ENCODE measurements at places on chromosomes 11 and 22.

DNA sequence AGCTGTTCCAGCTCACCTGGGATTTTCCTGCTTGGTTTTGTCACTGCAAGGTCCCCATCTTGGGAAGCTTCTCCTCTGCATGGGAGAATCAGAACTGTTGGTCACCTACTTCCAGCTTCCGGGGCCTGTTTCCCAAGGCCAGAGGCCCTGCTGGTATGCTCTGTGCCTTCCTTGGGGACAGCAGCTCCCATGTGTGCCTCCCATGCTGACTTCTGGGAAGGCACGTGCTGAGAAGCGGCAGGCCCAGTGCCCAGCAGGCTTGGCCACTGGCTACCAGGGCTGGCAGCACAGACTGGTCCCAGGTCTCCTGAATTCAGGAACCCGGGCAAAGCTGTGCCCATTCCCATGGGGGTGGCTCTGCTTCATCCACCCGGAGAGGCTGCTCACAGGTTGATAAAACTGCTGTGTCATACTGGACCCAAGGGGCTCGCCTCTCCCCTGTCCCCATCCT, 33.8 kb downstream of the MYEOV start:
- DNase-seq, result no peak

DNA sequence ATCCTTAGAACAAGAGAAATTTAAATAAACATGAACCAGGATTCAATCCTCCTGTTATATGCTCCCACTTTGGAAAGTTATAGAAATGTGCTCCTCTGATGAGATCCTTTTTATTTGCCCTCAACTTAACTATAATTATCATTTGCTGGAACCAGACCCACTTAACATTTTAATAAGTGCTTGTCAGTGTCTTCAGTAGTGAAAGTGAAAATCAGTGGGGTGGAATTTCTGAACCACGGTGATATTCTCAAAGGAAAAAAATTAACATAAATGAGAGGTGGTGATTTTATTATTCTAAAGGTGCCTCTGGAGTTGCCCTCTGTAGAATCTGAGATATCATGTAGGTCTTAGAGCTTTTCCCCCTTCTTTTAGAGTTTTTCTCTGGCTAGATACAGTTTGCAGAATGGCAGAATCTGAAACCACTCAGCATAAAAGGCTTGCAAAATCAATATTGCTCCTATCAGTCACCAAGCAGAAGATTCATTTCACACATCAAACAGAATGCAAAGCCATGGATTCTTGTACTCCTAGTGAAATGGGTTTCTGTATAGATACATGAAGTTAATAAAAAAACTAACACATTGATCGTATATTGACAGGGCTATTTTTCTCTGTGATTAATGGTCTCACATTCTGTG, 213.2 kb downstream of the LUZP2 start:
- no peak for DNase-seq

GRCh38 chr11:118434123-118434552, 2.2 kb upstream of the KMT2A start:
- no peak for DNase-seq

GRCh38 chr11:69637941-69638871, 2.8 kb upstream of the CCND1 start:
- DNase-seq, result no peak

GRCh38 chr11:32817181-32817851, 12.4 kb upstream of the PRRG4 start:
- no peak for DNase-seq
